ENCODE measurements at places on chromosomes 7 and 10.
A peak's percentile ranks its signal among the peaks of the same experiment; 100 is the strongest.

- ATAC-seq, result no peak
Measured at GRCh38 chr10:78351283-78351682, 317.6 kb downstream of the RPS24 start.

- ATAC-seq, result no peak
Measured at GRCh38 chr7:43631559-43631958, 48.7 kb downstream of the STK17A start.

DNA sequence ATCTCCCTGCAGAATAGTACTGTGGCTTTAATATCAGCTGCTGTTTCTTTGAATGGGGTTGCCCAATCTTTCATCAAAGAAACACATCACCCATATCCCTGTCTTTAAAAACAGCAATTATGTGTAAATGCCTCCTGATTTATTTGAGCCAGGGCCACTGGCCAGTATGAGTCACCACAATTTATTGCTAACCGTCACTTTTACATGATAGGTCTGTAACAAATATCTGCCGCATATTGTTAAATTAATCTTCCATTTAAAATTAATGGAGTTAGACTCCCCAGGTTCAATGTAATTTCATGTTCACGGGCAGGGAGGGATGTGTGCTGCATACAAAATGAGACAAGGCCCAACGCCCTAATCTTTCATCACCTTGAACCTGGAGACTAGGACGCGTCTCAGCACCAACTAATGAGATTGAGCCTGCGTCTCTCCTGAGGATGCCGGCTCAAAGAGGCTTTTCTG is 673.4 kb downstream of the AUTS2 start:
- ATAC-seq, result no peak

DNA sequence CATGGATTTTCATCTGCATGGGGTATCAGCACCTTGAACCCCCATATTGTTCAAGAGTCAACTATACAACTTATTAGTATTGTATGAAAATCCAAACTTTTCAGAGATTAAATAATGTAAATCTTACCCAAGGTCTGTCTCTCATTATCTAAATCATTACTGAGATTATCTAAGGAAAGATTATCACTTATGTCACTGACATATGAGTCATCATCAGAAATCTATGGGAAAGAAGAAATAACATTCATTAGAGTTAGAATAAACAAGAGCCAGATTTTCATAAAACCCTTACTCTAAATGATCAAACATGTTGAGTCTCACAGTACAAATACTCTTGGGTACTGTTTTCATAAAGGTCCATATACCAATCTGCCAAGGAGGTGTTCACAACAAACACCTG is 83.3 kb upstream of the GSDME start:
- no peak for ATAC-seq

GRCh38 chr7:93651603-93652159 is 77.2 kb upstream of the CALCR start:
- ATAC-seq, result no peak

DNA sequence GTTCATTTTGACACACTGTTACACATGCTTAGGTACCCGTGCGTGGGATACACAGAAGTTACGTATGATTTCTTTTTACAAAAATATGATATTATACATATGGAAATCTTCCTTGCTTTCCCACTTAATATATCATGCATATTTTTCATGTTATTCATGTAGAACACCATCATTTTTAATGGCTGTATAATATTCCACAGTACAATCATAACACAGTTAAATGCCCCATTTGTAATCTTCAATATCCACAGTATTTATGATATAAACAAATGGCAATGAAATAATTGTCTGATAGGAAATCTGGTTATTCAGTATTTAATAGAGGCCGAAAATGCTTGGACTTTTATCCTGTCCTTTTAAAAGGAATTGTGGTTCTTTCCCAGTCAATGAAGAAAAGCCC is 23.2 kb downstream of the VIPR2 start:
- no peak for ATAC-seq

- peak; percentile 79 for ATAC-seq
Measured at GRCh38 chr10:11424456-11425295, 186.8 kb downstream of the USP6NL start.

- ATAC-seq, result peak; percentile 40
Measured at GRCh38 chr7:146948703-146949102, 832.1 kb downstream of the CNTNAP2 start.

DNA sequence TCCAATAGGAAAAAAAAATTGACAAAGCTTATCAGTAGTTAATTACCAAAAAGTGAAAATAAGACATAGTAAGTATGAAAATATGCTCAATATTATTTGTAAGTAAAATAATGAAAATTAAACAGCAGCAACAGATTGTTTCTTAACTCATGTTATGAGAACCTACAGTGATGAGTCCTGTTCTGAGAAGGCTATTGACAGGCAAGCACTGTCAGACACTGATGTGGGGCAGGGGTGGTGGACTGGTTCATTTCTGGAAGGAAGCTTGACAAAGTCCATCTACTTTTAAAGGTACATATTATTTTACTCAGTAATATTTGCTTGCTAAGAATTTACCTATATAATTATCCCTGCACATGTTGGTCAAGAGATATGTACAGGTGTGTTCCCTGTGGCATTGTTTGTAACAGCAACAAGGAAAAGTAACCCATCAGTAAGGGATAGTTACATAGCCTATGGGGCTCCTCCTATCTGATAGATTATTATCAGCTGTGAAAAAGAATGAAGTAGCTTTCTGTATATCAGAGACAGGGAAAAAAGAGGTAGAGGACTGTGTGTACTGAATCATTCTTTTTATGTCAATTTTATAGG is 161.6 kb downstream of the RTKN2 start:
- ATAC-seq, result no peak

GRCh38 chr7:12964836-12965235 is 277.4 kb downstream of the ARL4A start:
- ATAC-seq, result no peak

DNA sequence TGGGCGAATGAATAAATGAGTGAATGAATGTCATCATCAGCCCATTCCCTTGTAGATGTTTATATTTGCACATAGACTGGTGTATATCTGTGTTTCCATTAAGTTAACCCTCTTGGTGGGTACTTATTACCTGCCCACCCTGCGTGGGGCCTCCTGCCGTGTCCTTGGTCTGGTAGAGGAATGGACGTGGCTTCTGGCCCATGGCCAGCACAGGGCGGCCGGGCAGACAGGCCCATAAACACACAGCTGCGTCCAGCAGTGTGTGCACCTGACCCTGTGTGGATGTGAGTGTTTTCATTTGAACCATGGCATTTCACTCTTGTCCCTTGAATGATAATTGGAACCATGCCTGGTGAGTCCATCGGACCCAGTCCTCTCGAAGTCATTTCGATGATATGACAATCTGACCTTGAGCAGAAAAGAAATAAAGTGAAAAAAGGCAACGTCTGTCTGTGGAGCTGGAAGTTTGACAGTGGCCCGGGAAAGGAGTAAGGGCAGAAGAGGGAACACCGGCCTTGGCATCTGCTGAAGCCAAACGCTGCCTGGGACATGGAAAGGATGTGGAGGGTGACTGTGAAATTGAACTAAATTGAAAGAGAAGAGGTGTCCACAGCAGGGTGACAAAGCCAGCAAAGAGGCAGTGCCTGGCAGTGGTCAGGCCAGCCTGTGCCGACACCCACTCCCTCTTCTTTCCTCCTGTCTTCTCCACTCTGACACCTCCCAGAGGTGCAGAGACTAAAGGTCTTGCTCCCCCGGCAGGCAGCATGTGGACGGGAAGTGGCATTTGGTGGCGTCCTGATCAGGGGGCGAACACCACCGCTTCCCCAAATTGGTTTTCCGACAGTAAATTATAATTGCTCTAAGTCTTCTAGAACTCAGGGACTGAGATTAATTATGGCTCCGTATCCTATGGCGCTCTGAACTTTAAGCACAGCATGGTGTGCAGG is 199.0 kb upstream of the ZMIZ1 start:
- ATAC-seq, result no peak

- peak; percentile 98 for ATAC-seq
Measured at GRCh38 chr10:5412277-5412941, at the start of gene NET1. Gene NET1 (plus strand): TSS chr10:5412557. CDS start chr10:5412693, 136 bp downstream.

GRCh38 chr7:99357701-99358490 is 16.6 kb upstream of the ARPC1B start:
- no peak for ATAC-seq

DNA sequence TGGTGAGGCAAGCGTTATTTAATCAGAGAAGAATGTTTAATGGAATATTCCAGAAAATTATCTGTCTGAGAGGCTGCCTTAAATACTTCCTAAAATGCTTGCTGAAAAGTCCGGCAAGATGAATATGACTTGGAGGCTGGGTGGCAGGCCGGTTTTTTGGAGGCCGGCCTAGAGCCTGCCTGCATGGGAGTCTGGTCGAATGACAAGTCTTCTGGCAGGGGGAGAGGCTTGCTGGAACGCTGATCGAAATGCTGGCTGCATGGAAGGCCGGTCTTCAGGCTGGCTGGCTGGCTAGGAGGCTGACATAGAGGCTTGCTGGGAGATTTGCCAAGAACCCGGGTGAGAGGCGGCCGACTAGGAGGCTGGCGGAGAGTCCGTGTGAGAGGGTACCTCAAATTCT is 135.7 kb downstream of the OR13A1 start:
- ATAC-seq, result no peak

- ATAC-seq, result peak; percentile 7
Measured at GRCh38 chr7:78769481-78770101, 683.9 kb downstream of the MAGI2 start.

- no peak for ATAC-seq
Measured at GRCh38 chr7:55147101-55147500, 128.3 kb downstream of the EGFR start.

- peak; percentile 96 for ATAC-seq
Measured at GRCh38 chr10:1420661-1421362, 316.5 kb downstream of the ADARB2 start.

GRCh38 chr7:145718129-145718528 is 398.5 kb upstream of the CNTNAP2 start:
- ATAC-seq, result no peak

DNA sequence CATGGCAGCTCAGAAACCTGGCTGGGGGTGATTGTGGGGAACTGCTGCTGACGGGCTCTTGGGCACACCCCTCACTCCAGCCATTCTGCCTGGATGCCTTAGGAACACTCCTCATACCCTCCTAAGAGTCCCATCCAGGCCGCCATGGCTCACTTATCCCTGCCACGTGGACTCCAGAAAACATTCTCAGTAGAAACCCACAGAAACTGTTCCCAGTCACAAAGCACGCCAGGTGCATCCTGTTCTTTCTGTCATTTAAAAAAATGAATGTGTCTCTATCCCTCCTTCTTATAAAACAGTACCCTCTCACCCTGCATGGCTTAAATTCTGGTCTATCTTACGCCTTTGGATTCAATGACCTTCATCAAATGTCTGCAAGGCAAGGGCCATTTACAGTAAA is 177.7 kb downstream of the CUX1 start:
- no peak for ATAC-seq

- ATAC-seq, result no peak
Measured at GRCh38 chr7:22582863-22583622, 83.1 kb upstream of the STEAP1B start.

DNA sequence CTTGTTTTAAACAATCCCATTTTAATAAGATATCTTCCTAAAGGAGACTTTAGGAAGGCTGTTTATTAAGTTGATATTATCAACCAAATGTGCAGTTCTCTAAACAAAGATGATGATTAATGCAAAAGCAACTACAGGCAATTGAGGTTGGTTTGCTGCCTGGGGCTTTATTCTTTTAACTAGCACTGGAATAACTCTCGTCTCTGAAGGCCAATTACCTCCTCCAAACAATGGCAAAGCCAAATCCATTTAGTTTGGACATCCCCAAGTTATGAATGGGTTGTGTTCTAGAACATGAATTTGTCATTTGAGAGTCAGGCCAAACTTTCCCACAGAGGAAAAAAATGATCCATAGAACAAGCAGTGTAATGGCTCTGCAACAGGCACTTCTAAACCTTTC is 114.1 kb downstream of the SLC16A9 start:
- ATAC-seq, result no peak

- ATAC-seq, result no peak
Measured at GRCh38 chr7:133429371-133429770, 176.5 kb downstream of the EXOC4 start.

DNA sequence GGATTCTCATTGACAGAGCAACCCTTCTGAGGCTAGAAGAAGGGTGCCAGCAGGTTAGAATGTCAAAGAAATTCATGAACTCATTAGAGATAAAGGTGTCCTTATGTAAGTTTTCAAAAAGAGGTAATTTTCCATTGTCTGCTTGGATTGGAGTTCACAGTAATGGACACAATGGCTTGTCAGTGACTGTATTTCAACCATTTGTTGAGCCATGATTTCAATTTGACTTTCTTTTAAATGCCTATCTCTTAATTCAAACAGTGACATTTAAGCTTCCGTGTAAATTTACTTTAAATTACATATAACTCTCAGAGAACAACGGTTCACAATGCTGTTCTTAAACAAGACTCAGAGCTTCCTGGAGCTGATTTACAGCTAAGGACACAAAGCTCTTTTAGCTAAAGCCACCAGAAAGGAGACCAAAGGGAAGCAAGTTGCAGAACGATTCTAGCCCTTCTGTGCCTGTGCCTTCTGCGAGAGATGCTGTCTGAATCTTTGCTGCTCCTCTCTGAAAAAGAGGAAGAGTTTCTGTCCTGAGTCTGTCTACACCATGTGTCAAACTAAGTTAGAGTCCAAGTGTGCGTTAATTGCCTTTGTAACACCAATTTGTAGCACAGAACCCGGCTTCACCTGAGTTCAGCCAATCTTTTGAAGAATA is 42.2 kb upstream of the PFKP start:
- ATAC-seq, result no peak

DNA sequence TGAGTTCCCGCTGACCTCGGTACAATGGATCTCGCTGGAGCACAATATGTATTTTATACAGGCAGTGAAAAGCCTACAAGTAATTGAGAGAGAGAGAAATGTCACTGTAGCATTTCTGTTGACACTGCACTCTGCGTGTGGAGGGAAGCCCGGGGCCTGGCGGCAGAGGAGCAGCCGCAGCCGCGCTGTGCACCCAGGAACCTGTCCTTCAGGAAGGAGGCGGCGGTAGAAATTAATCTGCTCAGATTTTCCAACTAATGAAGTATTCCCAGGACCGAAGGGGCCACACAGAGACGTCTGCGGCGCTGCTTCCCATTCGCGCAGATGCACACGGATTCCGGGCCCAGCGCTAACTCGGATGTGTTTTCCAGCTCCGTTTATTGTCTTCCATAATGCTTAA is 170.1 kb downstream of the EBF3 start:
- no peak for ATAC-seq

DNA sequence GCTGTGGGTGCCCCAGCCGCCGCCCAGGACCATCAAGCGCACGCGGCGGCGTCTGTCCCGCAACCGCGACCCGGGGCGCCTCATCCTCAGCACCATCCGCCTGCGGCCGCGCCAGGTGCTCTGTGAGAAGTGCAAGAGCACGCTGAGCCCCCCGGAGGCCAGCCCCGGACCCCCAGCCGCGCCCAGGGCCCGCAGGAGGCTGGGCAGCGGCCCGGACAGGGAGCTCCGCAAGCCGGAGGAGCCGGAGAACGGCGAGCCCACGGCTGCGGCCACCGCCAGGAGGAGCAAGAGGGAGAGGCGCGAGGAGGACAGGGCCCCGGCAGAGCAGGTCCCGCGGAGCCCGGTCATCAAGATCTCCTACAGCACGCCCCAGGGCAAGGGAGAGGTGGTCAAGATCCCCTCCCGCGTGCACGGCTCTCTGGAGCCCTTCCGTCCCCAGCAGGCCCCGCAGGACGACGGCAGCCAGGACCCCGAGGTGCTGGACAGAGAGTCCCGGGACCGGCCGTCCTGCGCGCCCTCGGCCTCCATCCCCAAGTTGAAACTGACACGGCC is 8.0 kb downstream of the PWWP2B start:
- no peak for ATAC-seq
